Activated naive CD8-positive, alpha-beta T cell treated with anti-CD3 and anti-CD28 coated beads for 36 hours (primary cell): ENCODE measurements at places on chromosomes 3 and 15. TPM values are rescaled to one million over a fixed set of nuclear protein-coding genes. Genes with fewer than 3 reads are reported as not detected.

DNA sequence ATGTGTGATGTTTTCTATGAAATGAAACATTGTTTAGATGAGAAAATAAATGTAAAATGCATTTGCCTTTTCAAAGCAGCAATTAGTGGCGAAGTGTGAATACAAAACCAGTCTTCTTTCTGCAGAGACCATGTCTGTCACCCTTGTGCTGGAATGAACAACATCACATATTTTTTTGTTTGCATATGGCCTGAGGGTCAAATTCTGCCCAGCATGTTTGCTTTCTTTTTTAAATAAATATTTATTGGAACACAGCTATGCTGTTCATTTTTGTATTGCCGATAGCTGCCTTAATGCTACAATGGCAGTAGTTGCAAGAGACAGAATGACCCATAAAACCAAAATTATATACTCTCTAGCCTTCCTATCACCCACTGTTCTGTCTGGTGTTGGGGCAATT, 75.3 kb upstream of the SNRPN start:
- DNase-seq = no peak

DNA sequence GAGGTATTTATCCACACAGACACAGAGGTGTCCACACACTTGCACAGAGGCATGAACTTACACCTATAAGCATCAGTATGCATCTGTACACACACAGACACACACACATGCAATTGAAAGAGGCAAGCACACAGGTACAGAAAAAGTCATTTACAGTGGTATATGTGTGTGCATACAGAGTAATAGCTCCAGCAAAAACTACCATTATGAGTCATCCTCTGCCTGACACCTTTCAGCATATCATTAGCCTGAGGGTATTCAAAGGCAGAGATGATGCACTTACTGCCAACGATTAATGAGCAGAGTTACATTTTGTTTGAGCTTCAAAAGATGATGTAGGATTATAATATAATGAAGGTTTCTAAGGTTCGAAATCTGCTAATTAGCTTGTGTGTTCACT, 100.3 kb upstream of the TPRG1 start:
- DNase-seq = peak; percentile 3

- DNase-seq = no peak
Observed at GRCh38 chr15:83546512-83546888, 99.4 kb downstream of the SH3GL3 start.

DNA sequence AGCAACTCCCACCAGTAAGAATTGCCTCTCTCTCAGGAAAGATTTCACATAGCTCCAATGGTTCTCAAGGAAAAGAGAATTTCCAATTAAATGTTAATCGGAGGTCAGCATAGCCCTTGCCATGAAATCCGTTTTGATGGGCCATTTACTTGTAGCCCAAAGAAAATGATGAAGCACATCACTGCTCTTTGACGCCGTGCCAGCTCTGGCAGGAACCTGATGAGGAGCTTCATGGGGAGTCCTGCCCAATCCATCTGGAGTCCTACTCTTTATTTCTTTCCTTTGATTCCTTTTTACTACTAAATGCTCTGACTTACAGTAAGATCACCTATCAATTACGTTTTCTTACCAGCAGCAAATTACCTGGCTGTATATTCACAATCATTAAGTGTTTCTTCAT, 84.7 kb downstream of the FGF12 start:
- DNase-seq = no peak

DNA sequence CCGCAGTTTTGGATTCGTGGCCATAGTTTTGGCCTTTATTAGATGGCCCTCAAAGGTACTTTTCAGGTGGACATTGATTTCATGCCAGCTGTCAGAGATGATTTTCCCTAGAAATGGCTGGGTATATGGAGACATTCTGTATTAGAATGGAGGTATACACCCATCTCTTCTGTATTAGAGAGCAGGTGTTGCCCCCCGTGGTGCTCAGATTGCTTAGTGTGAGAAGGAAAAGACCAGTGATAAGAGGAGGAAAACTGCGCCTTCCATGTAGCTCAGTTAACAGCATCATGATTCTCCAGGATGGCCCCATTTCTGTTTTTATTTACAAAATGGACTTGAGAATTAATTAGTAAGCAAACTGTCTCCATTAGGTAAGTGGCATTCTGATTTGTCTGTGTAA, 145.9 kb downstream of the IGF1R start:
- no peak for DNase-seq

- DNase-seq = no peak
Observed at GRCh38 chr15:41655716-41656115, 4.5 kb upstream of the MGA start.

GRCh38 chr3:64385277-64385676, 160.0 kb upstream of the PRICKLE2 start:
- no peak for DNase-seq

DNA sequence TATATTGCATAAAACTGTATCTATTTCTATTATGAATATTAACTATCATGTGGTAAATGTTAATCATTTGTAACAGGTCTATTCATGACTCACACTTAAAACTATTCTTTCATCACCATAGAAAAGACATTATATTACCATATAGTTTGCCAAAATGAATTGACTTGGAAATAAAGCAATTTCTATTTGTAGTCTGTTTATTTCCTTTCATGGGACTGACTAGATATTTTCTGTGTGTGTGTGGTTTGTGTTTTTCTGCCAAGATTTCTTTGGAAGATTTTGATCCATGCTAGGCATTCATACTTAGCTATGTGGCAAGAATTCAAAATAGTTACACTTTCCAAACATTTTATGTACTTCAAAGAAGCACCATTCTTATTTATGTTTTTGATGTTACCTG, 522.5 kb upstream of the AGTR1 start:
- DNase-seq = no peak

DNA sequence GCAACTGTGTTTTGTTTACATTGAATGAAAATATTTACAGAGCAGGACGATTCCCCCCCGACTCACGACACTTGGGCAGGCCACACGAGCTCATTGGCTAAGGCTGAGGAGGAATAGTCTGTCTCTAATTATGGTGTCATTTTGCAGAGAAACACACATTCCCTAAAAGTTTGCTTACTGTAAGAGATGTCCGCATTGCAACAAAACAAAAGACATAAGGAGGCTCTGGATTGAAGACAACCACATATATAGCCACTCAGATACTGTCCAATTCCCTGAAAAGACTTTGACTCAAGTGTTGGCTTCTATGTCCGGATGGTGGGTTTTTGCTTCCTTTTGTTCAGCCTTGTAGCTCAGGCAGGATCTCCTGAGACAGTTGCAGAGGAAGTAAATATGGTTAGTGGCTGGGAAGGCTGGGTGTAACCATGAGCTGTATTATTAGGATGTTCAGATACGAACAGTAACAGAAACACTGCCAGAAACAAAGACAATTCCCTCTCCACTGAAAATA, 170.4 kb downstream of the KLHL25 start:
- DNase-seq = no peak

DNA sequence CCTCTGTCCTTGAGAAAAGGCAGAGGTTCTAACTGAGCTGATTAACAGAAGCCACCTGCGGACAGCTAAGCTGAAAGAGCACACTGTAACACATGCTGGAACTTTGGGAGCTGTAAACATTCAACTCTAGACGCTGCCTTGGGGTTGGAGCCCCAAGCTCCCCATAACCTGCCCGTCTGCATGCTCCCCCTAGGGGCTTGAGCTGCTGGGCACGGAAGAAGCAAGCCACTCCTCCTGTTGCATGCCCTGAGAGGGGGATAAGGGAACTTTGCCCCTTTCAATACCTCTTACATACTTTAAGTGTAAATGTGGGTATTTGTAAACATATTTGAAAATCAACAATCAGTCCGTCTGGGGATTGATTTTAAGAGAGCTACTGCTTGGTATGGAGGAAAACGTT, 188.4 kb downstream of the ADAMTSL3 start:
- DNase-seq = no peak

- DNase-seq = no peak
Observed at GRCh38 chr3:46670000-46670890, 23.2 kb downstream of the ALS2CL start.

DNA sequence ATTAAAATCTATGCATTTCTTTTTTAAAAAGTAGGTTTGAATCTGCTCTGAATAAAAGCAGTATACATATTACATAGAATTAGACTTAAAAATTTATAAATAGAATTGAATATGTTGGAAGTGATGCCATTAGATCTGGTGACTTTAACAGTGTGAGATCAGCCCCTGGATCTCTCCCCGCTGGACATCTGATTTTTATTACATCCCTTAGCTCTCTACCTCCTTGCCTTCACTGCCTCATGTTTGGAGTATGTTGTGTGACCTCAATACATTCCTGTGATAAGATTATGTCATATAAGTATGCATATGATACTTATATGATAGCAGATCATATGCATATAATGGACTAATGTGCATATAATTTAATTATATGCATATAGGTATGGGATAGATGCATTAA, 643.4 kb upstream of the NR2F2 start:
- DNase-seq = no peak

DNA sequence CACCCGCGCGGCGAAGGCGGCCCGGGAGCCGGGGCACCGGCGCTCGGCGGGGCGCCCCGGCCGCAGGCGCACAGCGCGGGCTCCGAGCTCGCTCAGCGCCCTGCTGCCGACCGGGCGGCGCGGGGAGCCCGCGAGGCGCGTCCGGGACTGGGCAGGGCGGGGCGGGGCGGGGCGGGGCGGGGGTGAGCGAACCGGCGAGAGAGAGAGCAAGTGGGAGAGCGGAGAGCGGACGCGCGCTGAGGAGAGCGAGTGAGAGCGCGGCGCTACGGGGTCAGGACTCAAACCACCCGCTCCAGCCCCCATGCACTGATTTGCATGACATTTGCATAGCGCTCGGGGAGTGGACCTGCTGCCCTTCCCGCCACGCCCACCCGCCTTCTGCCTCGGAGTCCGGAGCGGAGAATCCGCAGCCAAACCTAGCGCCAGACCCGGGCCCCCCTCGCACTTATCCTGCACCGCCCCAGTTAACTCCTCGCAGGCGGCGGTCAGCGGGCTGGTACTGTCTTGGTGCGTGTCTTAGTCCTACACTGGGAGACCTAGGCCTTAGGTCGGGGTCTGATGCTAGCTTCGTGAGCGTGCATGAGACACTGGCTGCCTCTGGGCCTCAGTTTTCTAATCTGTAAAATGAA, at the start of gene MYLK:
Gene MYLK, minus strand, starts transcription at position 130 of the 629 bp plus-strand sequence. CDS start 90,491 bp downstream, outside the sequence.
- peak; percentile 57 for DNase-seq

- no peak for DNase-seq
Observed at GRCh38 chr15:25879438-25879837, 16.3 kb upstream of the ATP10A start.

The COLQ gene
- 0.48 TPM for total RNA-seq

The NRG4 gene
- not detected for total RNA-seq

The NMB gene
- 2.6 TPM for total RNA-seq

The GPX1 gene
- 237 TPM for total RNA-seq
